T-helper 22 cell (primary cell): ENCODE measurements at places on chromosomes 16 and 17.

DNA sequence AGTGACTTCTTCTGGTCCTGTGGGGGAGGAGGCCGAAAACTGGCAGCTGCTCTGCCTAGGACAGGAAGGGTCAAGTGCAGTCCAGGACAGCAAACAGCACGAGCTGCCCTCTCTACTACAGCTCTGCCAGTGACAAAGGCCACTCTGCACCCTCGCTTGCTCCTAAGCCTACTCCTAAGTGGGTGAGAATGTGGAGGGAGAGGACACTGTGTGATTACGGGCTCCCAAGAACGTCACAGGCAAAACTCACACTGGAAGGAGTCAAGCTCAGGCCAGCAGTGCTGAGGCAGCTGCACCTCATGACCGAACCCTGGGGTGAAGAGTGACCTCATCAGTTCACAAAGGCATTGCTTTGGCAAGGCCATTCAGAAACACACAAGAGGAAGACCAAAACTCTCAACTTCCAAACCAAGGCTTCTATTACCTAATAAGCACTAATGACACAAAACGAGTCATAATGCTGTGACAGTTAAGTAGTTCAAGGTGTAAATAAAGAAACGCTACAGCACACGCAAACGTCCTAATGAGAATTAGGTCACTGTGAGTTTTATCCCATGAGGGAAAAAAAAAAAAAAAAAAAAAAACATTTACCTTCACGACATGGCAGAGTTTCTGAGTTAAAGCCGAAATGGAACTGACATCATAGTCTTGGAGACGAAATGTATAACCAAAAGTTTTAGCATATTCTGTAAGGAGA, 35.1 kb downstream of the MARF1 start:
- no peak for DNase-seq

- no peak for DNase-seq
Observed at GRCh38 chr17:32805029-32805976, 71.6 kb downstream of the MYO1D start.

DNA sequence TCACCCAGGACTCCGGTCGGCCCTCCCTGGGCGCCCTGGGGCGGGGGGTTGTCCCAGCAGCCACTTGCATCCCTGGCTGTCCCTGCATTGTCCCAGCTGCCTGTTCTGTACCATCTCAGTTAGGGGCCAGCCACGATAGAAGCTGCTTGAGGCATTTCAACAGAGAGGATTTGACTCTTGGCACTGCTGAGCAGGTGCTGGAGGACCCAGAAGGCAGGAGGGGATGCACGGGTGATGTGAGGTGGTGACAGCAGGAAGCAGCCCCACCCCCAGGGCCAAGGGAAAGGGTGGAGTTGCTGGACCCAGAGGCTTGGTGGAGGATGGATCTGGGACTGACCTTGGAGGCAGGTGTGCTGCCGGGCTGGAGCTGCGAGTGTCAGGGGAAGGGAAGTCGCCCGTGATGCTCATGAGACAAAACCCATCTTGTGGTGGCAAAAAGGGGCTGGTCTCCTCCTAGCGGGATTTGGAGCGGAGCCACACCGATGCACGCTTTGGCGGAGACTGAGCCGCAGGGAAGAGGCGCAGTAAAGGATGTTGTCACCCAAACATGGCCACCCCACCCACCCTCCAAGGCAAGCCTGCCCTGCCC, 188.0 kb upstream of the GSE1 start:
- no peak for DNase-seq

DNA sequence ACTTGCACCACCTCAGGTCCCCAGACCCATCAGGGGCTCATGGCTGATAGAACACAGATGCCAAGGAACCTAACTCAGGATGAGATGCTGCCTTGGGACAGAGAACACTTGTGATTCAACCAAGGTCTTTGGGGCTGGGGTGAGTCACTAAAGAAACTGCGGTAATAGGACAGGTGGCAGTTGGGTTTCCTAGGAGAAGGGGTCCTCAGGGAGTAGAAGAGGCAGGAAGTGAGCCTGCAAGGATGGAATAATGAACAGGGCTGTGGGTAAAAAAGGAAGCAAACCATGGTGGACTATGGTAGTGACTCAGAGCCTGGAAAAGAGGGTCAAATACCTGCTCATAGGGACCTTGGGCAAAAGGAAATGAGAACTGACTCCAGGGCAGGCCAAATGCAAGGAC, 6.5 kb upstream of the PNPO start:
- DNase-seq, result no peak

- no peak for DNase-seq
Observed at GRCh38 chr17:77474292-77474988, 333.7 kb downstream of the SEC14L1 start.

- no peak for DNase-seq
Observed at GRCh38 chr17:78329263-78330059, 30.4 kb downstream of the SOCS3 start.

GRCh38 chr17:13153036-13153435, 135.2 kb upstream of the ELAC2 start:
- DNase-seq, result no peak

DNA sequence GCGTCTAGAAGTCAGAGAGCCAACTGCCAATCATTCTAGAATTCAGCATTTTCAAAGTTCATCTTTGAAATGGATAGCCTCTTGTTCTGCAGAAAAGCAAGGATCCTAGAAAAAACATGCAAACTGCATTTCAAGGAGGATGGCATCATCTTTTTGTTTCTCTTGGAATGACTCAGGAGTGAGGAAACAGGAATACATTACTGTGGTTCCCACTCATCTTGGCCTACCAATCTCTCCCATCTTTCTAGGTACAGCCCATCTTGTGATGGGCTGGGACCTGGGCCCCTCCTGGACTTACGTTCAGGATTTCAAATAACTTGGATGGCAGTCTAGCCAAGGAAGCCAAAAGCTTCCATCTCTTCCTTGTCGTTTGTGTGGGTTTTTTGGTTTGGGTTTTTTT, 363.4 kb downstream of the CDH13 start:
- DNase-seq, result no peak

DNA sequence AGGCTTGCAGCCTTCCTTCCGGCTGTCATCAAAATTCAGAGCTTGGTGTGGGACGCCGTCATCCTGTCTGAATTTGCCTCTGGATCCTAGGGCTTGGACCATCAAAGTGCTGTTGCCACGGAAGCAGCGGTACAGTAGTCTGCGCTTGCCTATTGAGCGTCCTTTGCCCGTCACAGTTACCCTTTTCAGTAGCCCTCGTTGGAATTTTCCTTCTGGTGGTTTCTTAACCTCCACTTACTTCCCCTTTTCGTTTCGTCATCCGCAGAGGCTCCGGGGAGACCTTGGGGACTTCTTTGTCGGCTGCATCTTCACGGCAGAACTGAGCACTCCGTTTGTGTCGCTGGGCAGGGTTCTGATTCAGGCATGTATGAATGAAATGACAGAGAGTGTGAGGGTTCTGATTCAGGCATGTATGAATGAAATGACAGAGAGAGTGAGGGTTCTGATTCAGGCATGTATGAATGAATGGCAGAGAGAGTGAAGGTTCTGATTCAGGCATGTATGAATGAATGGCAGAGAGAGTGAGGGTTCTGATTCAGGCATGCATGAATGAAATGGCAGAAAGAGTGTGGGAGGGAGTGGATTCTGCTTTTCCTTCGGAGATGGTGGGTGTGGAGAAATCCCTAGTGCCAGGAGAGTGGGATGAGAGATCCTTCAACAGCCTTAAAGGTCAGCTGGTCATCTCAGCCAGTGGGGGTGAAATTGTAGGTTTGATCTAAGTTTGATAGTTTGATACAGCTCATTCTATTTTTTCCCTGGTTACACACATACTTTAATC, 8.0 kb downstream of the TLCD3A start:
- DNase-seq, result no peak

DNA sequence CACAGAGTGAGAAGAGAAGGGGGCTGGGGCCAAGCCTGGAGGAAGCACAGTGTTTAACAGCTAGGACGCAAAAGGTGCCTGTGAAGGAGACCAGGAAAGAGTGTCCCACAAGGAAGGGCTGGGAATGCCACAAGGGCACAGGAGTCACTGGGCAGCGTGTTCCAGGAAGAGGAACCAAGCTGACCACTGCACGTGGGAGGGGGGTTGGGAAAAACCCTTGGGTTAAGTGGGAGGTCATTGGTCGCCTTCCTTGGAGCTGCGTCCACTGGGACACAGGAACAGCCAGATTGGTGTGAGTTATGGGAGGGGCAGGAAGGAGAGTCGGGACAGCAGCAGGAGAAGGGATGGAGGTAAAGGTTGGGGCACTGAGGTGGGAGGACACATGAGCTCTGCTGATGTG, 12.9 kb downstream of the TTYH2 start:
- no peak for DNase-seq

DNA sequence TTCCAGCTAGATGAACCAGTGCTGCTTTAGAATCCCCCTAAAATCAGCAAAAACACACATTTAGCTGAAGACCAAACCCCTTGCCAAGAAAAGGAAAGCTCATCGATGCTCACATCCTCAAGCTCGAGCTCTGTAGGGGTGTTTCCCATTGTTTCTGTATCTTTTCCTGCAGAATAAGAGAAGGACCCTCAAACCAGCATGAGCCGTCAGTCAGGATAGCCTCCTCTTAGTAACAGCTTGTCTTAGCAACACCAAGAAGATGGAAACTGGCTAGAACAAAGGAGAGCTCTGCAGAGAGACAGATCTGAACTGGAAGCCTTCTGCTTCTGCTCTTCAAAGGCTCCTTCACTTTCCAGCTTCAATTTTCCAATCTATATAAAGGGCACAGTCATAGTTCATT, 32.0 kb downstream of the VAT1L start:
- DNase-seq, result no peak

GRCh38 chr16:88634141-88634993, 4.0 kb upstream of the IL17C start:
- DNase-seq, result peak; percentile 20

- no peak for DNase-seq
Observed at GRCh38 chr16:56669840-56670619, 416 bp downstream of the MT1H start.

- no peak for DNase-seq
Observed at GRCh38 chr16:51666821-51667220, 515.8 kb upstream of the SALL1 start.

DNA sequence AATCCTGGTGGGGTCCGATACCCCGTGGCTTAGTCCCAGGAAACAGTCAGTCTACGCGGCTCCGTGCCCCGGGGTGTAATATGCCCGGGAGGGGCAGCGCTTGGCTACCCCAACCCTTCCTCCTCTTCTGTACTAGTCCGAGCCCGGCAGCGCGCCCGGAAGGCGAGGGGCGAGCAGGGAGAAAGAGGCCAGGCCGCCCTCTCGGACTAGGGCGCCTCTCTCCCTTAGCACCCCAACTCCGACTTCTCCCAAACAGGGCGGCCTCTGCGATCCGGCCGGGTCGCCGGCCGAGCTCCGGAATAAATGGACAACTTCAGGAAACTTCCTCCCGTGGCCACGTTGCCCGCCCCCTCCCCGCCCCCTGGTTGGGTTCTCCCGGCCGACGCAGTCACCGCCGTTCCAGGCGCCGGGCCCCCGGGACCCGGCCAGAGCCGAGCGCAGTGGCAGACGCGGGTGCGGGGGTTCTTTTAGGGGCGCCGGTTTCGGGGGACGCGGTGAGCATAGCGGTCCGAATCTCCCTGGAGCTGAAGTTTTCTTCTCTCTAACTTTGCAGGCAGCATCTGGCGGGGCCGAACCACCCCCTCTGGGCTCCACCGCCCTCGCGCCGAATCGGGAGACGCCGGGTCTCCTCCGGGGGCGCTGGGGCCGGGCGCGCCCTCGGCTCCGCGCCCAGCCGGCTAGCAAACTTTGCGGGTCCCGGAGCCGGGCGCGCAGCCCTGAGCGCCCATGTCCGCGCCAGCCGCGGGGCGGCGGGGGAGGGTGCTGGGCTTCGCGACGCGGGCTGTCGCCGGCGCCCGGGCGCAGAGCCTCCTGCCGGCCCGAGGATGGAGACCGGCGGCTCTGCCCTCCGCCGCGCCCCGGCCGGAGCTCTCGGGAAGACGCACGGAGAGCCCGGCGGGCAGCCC, at the start of gene SDK2:
Gene SDK2 (minus strand): TSS at position 301 of the 905 bp plus-strand sequence. CDS start 357 bp downstream, outside the sequence.
- DNase-seq, result no peak

- DNase-seq, result no peak
Observed at GRCh38 chr16:57669476-57670162, 1.5 kb downstream of the ADGRG3 start.

DNA sequence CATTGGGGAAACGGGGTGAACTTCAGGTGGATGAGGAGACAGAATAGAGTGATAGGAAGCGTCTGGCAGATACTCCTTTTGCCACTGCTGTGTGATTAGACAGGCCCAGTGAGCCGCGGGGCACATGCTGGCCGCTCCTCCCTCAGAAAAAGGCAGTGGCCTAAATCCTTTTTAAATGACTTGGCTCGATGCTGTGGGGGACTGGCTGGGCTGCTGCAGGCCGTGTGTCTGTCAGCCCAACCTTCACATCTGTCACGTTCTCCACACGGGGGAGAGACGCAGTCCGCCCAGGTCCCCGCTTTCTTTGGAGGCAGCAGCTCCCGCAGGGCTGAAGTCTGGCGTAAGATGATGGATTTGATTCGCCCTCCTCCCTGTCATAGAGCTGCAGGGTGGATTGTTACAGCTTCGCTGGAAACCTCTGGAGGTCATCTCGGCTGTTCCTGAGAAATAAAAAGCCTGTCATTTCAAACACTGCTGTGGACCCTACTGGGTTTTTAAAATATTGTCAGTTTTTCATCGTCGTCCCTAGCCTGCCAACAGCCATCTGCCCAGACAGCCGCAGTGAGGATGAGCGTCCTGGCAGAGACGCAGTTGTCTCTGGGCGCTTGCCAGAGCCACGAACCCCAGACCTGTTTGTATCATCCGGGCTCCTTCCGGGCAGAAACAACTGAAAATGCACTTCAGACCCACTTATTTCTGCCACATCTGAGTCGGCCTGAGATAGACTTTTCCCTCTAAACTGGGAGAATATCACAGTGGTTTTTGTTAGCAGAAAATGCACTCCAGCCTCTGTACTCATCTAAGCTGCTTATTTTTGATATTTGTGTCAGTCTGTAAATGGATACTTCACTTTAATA, 7.0 kb upstream of the TMEM235 start:
- DNase-seq, result no peak

DNA sequence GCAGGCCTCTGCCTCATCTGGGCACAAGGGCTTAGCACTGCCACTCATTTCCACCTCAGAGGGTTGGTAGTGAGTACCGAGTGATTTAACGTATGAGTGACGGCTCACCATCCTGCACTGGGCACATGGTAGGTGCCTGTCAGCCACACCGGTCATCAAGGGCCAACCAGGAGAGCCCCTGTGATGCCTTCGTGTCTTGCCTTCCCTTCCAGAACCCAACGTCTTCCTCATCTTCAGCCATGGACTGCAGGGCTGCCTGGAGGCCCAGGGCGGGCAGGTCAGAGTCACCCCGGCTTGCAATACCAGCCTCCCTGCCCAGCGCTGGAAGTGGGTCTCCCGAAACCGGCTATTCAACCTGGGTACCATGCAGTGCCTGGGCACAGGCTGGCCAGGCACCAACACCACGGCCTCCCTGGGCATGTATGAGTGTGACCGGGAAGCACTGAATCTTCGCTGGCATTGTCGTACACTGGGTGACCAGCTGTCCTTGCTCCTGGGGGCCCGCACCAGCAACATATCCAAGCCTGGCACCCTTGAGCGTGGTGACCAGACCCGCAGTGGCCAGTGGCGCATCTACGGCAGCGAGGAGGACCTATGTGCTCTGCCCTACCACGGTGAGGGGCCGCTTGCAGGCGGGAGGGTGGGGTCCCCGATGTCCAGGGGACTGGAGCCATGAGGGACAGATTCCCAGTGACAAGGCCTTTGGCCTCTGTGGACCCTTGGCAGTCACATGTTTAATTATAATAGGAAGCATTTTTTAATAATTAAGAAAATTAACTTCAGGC, 37.1 kb downstream of the MRC2 start:
- no peak for DNase-seq

GRCh38 chr16:29820271-29820701, at the start of gene MVP:
TSS of gene MVP (plus strand) at chr16:29820462. CDS start at chr16:29830550, 10,088 bp downstream.
- no peak for DNase-seq
